Amniotic stem cell (primary cell): ENCODE measurements at places on chromosomes 6 and 20.
A peak's percentile ranks its signal among the peaks of the same experiment; 100 is the strongest.

DNA sequence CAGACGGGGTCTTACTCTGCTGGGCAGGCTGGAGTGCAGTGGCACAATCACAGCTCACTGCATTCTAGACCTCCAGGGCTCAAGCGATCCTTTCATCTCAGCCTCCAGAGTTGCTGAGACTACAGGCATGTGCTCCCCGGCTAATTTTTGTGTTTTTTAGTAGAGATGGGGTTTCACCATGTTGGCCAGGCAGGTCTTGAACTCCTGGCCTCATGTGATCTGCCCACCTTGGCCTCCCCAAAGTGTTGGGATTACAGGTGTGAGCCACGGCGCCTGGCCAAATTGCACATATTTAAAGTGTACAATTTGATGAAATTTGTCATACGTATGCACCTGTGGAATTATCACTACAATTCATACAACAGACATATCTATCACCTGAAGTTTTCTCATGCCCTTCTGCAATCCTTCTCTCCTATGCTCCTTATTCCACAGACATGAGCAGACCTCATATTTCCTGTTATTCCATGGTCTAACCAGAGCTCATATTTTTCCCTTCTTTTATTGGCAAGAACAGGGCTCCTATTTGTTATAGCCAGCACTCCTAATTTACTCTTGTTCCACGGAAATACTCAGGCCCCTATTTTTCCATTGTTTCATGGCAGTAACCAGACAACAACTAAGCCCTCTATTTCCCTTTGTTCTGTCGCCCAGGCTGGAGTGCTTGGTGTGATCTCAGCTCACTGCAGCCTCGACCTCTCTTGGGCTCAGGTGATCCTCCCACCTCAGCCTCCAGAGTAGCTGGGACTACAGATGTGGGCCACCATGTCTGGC is 2.2 kb upstream of the CSTL1 start:
- no peak for DNase-seq

DNA sequence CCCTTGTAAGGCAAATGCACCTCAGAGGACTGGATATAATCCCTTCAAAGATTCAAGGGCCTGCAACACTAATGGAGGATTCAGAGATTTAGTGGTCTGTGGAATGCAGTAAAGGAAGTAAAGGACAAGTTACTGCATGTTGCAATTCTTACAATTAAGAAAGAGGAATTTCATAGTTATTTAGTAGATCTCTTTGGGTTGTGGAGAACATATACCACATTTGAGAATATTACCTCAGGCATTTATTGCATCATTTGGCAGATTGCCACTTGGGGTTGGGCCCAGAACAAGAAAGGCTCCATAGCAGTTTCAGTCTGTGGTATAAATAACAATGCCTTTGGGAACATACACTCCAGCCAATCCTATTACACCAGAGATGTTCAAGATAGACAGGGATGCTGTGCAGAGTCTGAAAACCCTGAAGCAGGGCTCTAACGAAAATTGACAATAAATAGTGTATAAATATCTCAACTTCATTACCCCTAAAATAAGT is 20.9 kb upstream of the EPM2A start:
- DNase-seq, result peak; percentile 43

DNA sequence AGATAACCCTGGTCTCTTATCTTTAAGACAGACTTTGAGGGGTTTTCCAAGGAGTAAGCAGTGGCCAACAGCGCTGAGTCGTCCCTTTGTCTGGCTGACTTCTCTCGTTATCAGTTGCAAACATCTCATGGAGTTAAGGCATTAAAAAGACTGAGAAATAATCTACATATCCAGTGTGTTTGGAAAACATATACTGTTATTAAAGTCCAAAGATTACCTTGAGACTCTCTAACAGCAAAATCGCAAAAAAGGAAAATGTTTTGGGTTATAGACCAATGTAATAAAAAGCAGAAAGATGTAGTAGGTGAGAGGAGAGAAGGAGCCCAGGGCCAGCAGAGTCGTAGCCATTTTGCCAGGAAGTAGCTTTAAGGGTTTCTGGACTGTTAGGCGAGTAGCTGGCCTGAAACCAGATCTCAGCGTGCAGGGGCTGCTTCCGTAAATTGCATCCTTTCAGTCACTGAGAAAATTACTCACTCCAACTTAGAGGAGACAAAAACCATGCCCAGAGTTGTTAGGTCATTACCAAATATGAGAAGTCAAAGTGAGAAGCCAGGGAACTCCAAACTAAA is 24.6 kb downstream of the MYLK4 start:
- DNase-seq, result no peak

DNA sequence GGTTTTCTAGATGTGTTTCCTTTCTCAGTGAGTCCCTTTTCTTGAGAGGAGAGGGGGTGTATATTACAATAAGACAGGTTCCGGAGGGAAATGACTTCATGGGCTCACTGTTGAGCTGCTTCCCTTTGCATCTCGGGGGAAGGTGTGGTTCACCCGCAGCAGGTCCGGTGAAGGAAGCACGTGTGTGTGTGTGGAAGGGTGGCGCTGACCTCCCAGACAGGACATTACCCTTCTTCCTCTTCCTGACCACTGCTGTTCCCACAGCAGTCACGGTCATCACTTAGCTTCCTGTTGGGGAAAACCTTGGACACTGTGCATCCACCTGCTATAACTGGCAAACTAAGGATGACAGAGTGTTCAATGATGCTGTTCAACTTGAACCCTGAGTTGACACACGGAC is 83.6 kb downstream of the PLEKHG1 start:
- no peak for DNase-seq

GRCh38 chr6:68691120-68691519 is 56.0 kb downstream of the ADGRB3 start:
- no peak for DNase-seq

- DNase-seq, result no peak
Observed at GRCh38 chr20:24702501-24703283, 233.3 kb downstream of the SYNDIG1 start.

DNA sequence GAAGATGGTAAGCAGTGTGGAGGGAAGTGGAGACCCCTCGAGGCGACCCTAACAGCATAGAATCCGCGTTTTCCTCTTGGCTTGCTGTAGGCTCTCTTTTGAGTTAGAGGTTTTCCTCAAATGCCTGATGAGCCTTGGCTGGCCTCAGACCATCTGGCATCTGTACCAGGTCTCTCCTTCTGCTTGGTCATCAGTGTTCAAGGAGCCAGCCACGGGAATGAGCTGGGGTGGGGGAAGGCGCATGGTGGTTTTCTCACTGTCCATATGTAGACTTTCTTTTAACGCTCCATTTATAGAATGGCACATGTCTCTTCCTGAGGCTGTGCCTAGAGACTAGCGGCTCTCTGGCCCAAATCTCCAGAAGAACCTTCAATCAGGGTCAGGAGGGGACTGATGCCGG is 8.1 kb upstream of the GUCA1A start:
- DNase-seq, result no peak

- no peak for DNase-seq
Observed at GRCh38 chr20:13681248-13682125, 42.8 kb upstream of the TASP1 start.

- peak; percentile 49 for DNase-seq
Observed at GRCh38 chr20:47231382-47232039, 125.0 kb downstream of the ZMYND8 start.

- DNase-seq, result no peak
Observed at GRCh38 chr20:51142448-51142847, 119.5 kb upstream of the KCNG1 start.

GRCh38 chr6:1263039-1263849 is 48.7 kb upstream of the FOXQ1 start:
- no peak for DNase-seq

- DNase-seq, result no peak
Observed at GRCh38 chr6:6591778-6592465, 3.4 kb downstream of the LY86 start.

DNA sequence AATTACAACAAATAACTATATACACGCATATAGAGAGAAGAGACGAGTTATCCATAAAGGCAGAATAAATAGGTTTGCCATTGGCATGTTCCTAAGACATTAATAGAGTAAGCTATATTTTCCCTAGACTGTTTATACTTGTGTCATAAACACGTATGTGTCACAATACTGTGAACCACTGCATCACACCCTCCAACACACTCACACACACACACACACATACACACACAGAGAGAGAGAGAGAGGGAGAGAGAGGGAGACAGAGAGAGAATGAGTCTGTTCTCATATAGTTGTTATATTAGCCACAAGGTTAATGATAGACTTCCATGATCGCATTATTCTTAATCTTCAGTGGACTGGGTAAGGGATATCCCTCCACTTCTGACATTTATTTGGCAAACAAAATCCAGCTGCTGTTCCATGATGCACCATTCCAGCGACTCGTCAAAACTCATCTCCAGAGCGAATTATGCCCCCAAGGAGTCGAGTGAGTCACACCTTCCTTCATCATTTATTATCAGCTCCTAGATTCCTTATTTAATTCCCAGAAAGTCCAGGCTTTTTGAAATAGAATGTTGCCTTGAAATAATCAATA is 82.8 kb upstream of the HIVEP1 start:
- DNase-seq, result no peak

GRCh38 chr6:67411036-67411435 is 1224.0 kb upstream of the ADGRB3 start:
- DNase-seq, result no peak

- DNase-seq, result no peak
Observed at GRCh38 chr6:106114492-106114891, 28.4 kb downstream of the PRDM1 start.

DNA sequence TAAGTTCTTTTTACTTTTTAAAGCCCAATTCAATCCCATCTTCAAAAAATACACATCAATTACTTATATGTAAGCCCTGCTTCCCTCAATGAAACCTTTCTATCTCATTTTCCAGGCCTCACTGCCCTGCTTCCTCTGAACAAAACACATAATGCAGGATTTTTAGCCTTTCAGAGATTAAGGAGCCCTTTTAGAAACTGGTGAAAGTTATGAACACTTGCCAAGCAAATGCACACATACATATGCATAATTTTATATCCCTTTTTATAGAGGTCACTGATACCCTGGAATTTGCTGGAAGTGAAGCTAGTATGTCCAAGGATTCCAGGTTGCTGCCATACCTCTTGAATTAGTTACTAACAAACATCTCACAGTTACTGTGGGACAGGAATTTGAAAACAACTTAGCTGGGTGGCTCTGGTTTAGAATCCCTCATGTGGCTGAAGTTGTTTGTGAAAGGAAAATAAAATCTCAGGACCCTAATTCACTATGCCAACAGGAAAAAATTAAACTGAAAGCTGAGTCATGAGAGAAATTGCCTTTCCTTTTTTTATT is 75.8 kb downstream of the UBE3D start:
- DNase-seq, result no peak

DNA sequence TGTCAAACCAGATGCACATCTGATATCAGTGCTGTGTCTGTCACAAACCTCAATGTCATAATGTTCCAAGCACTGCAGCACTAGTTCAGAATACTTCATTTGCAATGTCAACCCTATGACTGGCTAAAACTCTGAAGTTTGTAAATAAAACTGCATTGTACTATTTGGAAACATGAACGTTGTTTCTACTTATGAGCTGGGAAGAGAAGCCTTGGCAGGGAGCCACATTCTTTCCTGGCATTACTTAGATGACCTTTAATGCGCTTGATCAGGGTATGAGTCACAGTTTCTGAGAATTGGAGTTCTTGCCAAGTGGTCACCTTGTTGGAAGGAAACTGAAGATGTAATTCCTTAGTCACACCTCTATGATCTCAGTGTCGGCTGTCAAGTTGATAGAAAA is 664.8 kb upstream of the MMS22L start:
- no peak for DNase-seq

DNA sequence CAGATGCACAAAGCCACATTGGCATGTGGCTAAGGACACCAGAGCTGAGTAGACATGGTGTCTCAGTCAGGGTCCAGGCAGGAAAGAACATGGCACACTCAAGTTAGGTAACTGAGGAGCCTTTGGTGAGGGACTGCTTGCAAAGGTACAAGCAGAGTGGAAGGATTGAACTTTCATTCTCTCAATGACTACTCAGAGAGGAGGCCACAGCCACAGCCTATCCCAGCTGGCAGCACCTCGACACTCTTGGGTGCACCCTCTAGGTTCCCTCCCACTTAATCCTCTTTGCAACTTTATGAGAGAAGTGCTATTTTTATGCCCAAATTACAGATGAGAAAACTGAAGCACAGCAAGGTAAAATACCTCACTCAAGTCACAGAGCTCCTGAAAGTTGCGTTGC is 73.4 kb downstream of the ISM1 start:
- DNase-seq, result no peak

DNA sequence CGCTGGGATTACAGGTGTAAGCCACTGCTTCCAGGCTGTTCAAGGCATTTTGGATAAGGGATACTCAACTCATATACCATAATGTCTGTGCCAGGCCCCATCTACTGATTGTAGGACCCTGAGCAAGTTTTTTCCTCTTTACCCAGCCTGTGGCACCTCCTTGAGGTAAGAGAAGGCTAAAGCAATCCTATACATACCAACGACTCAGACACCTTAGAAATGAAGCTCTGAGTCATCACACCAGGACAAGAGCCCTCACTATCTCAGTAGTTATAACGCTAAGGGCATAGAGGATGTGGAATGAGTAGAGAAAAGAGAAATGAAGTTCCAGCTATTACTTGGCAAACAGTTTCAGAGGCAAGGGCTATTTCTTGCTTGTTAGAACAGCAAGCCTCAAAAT is 16.9 kb downstream of the NDRG3 start:
- no peak for DNase-seq

DNA sequence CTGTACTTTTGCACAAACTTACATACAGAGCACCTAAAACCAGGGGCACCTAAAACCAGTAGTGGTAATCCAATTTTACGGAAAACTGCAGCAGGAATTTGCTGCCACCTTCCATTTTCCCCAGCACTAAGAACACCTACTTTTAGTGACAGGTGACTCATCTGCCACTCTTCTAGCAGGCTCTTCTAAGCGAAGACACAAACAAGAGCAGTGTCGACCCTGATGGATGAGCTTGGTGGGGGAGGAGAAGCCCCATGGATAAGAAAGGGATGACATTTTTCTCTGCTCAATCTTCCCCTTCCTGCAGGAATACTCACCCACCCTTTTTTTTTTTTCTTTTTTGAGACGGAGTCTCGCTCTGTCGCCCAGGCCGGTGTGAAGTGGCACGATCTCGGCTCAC is 116.9 kb downstream of the GMPR start:
- no peak for DNase-seq

DNA sequence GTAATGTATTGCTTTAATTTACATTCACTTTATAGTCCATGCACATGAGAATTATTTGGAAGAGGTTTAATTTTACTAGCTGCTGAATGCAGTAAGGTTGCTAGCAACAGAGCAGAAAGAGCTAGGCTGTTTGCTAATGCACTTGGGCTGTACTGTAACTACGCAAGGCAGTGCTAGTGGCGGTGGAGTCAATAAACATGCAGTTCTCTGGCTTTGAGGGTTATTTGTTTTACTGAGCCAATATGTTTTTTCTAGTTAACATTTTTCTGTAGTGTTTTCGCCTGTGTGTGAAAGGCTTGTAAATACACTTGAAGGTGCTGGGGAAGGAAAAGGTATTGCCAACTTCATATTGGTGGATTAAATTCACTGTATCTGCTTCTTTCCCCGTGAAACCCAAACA is 112.8 kb downstream of the BTBD3 start:
- DNase-seq, result no peak

DNA sequence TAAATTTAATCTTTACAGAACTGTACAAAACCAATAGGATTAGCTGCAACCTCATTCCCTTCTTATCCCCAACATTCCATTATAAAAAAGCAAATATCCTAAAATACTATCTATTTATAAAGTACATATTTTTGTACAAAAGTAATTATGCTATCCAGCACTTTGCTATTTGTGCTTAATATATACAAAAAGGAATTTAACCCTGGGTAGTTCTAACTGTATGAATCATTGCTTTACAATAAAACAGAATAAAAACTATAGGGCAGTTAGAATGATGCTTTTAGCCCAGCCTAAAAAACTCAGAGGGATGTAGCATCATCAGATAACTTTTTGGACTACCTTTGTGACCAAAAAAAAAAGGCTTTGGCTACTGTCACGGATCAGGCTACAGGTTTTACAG is 49.9 kb upstream of the KLHL31 start:
- no peak for DNase-seq
